ENCODE measurements at places on chromosomes 5 and 9.

DNA sequence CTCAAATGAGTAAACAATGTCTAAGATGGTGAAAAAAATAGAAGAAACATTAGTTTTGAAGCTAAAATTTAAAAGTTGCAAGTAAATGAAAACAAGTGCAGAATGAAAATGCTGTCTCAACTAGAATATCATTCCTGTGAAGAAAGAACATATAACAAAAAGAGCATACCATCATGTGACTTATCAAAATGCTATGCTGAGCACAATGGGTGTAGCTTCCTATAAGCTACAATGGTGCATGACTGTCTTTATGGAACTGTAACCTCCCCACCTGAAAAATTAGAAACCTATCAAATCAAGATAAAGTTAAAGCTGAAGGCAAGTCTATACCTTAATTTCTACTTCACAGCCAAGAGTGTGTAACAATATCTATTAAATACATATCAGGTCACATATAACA is 192.0 kb downstream of the AP3B1 start:
- DNase-seq = no peak

DNA sequence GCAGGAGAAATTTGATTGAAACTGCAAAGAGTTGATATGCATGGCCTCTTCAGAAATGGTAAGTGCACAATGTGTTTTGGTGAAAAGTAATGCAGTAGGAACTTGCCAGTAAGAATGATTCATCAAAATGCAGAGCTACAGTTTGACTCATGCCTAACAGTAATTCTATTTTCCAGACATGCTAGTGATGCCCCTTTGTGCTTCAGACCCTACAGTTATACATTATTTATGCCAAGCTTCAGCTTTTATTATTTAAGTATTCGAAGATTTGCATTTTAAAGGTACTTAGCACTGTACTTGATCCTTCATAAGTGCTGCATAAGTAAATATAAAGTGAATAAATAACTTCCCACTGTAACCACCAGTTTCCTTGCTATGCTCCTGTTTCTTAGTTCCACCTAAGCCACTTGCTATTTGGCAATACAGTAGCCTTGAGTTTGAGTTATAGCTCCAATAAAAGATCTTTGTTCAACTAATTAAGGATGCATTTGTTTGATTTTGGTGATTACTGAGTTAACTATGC is 3.6 kb upstream of the SPATA31E1 start:
- no peak for DNase-seq

- DNase-seq = no peak
Observed at GRCh38 chr9:113602126-113603047, 138.9 kb downstream of the RGS3 start.

GRCh38 chr5:158720281-158720680 is 379.4 kb downstream of the EBF1 start:
- no peak for DNase-seq

GRCh38 chr9:95143591-95144561 is 173.6 kb downstream of the FANCC start:
- DNase-seq = no peak

DNA sequence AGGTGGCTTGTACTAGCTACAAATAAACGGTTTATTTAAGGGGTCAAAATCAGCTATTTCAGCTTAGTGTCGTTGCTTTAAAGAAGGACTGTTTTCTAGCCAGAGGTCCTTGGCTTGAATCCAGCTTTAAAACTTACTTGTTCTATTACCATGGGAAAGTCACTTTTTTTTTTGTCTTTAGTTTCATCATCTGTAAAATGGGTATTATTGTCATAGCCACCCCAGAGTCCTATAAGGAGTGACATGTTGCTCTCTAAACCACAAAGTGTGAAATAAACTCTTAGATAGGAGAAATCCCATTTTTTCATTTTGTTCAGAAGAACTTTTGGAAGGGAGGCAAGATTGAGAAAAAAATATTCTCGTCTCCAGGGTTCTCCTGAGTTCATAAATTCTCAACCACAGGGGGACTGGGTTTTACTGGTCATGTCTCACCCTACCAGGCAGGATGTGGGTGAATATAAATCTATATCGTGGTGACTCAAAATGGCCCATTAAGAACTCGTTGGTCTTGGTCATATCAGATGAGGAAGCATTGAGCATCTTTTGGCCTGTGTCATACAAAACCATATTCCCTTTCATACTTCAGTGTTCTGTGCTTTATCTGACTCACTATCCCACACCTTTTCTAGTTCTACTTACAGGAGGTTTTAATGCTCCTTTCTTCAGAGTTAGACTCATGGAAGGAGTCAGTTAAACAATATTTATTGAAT is 202.7 kb upstream of the NR3C1 start:
- DNase-seq = no peak

DNA sequence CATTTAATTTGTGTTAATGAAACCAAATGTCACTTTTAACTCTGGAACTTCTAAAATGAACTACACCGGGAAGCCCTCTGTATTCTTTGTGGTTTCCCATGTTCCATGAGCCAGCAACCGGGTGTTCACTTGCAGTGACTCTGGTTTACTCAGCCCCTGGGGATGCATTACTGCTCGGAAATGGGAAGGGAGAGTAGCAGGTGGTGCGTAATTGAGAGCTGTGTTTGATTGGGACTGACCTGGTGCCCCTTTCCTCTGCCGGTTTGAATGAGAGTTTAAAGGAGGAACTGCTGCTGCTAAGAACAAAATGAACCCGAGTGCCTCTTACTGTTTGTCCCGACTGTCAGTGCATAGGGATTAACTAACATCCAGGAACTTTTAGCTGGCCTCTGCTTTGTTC is 100.1 kb upstream of the DHFR start:
- DNase-seq = no peak

GRCh38 chr5:62576570-62577170 is 1.9 kb upstream of the LRRC70 start:
- DNase-seq = no peak

GRCh38 chr9:131227959-131228460 is 48.3 kb downstream of the FAM78A start:
- no peak for DNase-seq

DNA sequence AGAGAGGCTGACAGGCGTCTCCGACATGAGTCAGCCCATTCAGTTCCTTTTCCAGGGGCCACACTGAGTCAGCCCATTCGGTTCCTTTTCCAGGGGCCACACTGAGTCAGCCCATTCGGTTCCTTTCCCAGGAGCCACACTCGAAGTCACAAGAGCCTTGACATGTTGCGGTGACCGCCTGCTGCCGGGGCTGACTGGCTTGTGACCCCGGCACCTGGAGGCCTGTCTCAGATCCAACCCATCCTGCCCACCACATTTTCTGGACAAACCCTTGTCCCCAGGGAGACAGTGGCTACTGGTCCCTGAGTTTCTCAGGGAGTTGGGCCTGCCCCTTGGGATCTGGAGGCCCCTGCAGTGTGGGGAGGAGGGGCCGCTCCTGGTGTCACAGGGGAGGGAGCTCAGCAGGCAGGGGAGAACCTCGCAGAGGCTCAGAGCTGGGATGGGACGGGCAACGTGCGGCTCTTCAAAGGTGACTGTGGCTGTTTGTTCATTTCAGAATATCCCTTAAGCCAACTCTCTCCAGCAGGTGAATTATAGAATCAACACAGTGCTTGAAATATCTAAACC is 40.5 kb upstream of the LPCAT1 start:
- DNase-seq = no peak

- no peak for DNase-seq
Observed at GRCh38 chr5:41893074-41893851, 10.9 kb upstream of the RIMOC1 start.

DNA sequence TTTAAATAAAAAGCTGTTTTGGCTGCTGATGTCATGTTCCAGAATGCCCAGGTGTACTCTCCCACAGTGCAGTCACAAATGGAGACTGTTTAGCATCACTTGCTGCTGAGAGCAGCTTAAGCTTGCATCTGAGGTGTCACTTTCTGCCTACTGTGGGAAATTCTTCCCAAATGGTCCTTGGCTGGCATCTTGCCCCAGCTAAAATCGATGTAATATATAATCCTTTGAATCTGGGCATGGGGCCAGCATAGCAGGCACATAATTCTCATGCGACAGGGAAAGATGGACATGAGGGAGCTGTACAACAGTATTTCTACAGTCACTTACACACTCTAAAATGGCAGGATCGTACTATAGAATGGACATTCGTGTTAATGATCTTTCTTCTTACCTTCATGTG is 144.3 kb downstream of the MACIR start:
- no peak for DNase-seq

DNA sequence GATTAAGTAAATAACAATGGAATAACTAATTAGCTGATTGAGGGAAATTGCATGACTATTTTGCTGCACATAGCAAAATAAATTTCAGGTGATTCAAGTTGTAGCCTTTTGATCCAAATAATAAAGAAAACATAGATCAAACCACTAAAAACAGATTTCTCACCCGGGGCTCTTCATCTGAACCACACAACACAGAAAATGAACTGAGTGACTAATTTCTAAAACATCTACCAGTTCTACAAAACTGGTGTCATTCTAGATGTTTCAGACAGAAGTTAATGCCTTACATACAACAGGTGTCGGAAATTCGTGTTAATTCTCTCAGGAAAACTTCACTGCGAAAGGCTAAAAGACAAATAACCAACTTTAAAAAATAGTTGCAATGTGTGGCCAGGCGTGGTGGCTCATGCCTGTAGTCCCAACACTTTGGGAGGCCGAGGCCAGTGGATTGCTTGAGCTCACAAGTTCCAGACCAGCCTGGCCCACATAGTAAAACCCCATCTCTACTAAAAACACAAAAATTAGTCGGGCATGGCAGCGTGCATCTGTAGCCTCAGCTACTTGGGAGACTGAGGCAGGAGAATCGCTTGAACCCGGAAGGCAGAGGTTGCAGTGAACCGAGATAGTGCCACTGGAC is 6.9 kb downstream of the PROP1 start:
- DNase-seq = no peak

- no peak for DNase-seq
Observed at GRCh38 chr5:133818031-133818431, 150.4 kb downstream of the C5orf15 start.

DNA sequence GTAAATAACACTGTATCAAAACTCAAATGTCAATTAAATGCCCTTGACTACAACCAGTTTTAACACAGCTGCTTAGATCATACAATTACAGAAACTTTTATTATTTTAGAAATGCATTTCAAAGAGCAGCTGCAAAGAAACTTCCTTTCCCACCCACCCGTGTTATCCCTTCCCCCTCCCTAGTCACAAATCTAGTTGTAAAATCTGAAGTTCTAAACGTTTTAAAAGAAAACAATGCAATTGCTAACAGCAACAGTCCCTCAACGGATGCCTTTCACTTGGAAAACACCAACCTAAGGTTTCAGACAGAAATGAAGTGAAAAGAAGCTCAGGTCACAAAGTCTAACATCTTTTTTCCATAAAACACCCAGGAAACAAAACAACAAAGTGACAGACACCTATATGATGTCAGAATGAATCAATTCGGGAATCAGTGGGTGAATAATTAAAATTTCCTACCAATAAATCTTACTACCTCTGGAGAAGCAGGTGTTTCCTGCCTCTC is 100.3 kb downstream of the FBXW11 start:
- no peak for DNase-seq

GRCh38 chr9:72858089-72858912 is 94.6 kb downstream of the ALDH1A1 start:
- DNase-seq = no peak

DNA sequence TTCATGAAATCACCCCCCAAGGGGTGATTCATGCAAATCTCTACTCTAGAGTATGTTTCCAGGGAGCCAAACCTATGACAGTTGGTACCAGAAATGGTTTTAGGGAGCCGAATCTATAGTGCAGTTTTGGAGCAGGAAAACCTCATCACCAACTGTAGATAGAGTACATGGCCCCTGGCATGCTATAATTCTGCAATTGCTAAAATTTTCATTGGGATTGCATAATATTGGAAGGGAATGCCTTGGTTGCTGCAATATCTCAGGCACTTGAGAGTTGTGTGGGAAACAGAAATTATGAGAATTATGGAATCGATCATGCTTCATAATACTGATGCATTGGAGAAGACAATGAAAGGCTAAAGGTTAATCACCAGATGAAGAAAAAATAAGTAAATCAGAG is 148.2 kb upstream of the PLPPR1 start:
- DNase-seq = no peak

GRCh38 chr5:74148321-74148720 is 492.2 kb downstream of the ENC1 start:
- DNase-seq = no peak

- DNase-seq = no peak
Observed at GRCh38 chr5:79844571-79844970, 146.5 kb downstream of the MTX3 start.

DNA sequence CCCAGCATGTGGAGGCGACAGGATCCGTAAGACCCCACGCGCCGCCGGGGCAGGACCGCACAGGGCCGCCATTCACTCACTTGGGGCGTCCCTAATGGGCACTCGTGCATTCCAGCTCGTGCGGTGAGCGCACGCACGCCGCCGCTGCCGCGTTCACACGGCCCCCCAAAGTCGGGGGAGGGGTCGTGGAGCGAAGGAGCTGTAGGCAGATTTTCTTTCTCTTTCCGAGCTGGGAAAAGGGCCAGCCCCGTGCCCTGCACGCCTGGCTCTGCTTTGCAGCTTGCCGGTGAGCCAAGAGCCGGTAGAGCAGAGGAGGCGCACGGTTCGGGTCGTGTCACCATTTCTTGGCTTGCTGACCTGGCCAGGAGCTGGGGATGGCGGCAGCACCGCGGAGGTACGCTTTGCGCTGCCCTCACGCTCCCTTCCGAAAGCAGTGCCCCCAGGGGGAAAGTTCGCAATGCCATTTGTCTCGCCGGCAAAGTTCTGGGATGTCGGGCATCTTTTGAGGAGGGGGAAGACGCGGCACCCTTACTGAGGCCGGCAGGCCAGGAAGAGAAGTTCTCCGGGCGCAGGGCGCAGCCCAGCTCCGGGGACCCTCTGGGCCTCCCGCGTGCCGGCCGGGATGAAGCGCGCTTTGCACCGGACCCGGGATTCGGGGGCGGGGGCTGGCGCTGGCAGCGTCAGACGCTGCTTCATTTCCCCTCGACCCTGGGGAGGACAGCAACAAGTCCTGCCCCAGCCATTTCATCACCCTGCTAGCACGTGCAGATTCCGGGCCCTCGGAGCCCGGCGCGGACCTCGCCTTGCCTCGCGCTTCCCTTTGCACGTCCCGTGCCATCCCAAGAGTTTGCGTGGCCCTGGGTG is 898 bp downstream of the STC2 start:
- DNase-seq = no peak

GRCh38 chr9:92970467-92970923 is 23.2 kb downstream of the FGD3 start:
- no peak for DNase-seq

DNA sequence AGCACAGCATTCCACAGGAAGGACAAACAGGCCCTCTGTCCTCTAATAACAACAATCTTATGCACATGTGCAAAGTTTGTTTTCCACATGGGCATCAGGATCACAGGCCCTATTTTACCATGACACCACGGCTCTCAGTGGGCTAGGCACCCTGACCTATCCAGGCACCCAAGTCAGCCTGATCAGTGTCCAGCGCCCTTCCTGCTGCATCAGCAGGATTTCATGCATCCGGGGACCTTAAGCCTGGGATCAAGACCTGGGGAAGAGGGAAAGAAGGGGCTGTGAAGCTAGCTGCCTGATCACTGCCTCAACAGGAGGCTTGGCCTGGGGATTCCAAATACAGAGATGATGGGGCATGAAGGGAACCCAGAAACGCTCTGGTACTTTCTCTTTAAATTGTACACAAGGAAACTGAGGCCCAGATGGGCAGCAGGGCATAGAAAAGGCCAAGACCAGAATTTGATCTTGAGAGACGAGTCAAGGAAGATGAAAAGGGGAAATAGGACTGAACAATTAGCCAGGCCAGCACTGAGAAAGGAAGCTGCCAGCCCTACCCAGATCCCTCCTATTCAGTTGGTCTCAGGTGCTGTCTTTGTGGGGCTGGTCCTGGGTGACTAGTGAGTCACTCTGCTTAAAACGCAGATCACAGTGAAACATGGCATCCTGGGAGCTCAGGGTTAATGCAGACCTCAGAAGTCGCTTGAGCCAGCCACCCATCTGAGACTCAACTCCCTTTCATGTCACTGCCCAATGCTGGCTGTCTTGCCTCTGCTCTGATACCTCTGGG is 57.9 kb downstream of the SHB start:
- no peak for DNase-seq
